ENCODE measurements at places on chromosomes 1 and 21.
A peak's percentile ranks its signal among the peaks of the same experiment; 100 is the strongest.

DNA sequence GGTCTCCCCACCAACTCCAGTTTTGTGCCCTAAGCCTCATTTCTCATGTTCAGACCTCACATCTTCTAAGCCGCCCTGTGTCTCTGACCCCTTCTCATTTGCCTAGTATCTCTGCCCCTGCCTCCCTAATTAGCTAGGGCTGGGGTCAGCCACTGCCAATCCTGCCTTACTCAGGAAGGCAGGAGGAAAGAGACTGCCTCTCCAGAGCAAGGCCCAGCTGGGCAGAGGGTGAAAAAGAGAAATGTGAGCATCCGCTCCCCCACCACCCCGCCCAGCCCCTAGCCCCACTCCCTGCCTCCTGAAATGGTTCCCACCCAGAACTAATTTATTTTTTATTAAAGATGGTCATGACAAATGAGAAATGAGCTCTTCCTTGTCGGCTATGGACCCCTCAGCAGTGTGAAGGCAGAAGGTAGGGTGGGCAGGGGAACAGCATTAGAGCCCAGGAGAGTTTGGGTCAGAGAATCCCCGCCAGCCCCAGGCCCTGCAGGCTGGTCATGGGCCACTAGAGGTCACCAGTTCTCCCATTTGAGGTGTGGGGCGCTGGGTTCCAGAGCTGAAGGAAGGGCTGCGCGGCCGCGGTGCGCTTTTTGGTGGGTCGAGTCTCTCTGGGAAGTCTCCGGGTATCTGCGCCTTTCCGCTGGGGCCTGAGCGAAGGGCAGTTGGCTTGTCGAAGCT, 11.5 kb downstream of the ADAMTSL4 start:
- no peak for DNase-seq

GRCh38 chr1:206496131-206496793, 11.1 kb upstream of the RASSF5 start:
- DNase-seq, result no peak

- no peak for DNase-seq
Observed at GRCh38 chr1:96820107-96820506, 98.5 kb downstream of the PTBP2 start.

- DNase-seq, result no peak
Observed at GRCh38 chr1:212702672-212703071, 3.0 kb upstream of the BATF3 start.

DNA sequence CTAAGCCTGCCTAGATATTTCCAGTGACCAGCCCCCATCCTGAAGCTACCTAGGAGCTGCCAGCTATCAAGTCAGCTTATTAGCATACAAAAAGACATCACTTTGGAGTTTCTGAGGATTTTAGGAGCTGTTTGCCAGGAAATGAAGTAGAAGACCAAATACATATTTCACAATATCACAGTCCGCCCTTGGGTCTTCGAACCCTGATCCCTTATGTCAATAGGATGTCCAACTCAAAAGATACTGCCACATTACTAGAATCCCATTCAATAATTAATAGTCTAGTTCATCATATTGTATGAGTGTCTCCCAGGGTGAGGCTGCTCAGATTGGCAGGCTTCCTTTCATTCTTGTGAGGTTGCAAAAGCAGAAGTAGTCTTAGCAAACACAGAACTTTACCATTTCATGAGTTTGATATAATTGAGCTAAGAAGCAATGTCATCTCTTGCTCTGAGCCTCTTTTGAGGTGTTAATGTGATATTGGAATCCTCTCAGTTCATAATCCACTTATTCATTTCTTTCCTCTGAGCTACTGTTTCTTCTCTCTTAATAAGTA, 13.6 kb downstream of the IPO9 start:
- DNase-seq, result peak; percentile 40

- no peak for DNase-seq
Observed at GRCh38 chr1:70978623-70979022, 69.0 kb downstream of the PTGER3 start.

Measured in AG10803 (cell line).